ENCODE measurements at places on chromosomes 1 and 21. TPM values are rescaled to one million over a fixed set of nuclear protein-coding genes. Genes with fewer than 3 reads are reported as not detected.

- H3K27me3 ChIP-seq, result no peaks in the 10 kb centered on the region
- DNase-seq, result no peak
- H3K27ac ChIP-seq, result no peak overlapping the region
- no peaks in the 10 kb centered on the region for H3K4me1 ChIP-seq
Measured at GRCh38 chr1:125064481-125064880, 3879.7 kb downstream of the SRGAP2C start.

The TMEM81 gene
- polyA plus RNA-seq, result 1.3 TPM

DNA sequence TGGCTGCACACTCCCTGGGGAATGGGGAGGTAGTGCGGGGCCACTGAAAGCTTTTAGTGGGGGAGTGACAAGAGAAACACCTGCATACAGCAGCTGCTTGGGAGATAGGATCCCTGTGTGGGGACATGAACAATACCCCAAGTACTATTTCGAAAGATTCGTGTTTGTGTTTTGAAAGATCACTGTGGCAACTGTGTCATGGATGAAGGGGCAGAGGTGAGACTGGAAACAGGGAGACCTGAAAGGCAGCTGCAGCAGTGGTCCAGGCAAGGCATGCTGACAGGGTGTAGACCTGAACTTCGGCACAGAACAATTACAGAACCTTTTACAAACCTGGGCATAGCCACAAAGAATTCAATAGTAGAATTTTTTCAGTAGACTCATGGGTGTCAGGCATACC, 32.9 kb downstream of the TENT5C start:
- no peaks in the 10 kb centered on the region for H3K27me3 ChIP-seq
- H3K27ac ChIP-seq, result no peak overlapping the region
- no peaks in the 10 kb centered on the region for H3K36me3 ChIP-seq
- no peak overlapping the region for H3K4me3 ChIP-seq
- DNase-seq, result no peak

GRCh38 chr1:172936088-172936645, 114.6 kb downstream of the TNFSF18 start:
- H3K27ac ChIP-seq, result no peak overlapping the region
- no peak for DNase-seq
- no peak overlapping the region for H3K4me3 ChIP-seq

The TMEM52 gene
- 30.2 TPM for polyA plus RNA-seq

DNA sequence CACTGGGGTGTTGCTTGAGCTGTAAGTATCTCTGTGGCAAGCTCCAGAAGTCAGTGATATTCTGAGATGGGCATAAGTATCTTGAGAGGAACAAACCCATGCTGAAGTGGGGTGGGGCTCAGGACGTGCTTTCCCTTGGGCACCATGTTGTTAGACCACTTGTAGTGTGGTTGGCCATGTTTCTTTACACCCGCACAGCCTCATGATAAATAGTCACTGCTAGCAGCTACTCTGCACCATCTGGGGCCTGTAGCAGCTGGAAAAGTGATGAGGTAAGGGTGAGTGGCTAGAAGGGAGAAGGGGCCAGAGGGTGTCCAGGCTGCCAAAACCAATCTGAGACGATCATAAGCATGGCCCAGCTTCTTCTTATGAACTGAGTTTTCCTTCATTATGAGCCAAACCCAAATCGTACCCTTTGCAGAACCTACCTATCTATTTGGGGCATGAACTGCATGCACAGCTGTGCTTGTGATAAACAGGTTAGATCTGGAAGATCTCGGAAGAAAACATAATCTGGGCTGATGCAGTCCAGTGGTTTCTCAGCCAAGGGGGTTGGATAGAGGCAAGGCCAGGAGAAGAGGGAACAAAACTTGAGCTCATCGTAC, 91.9 kb upstream of the IRF2BP2 start:
- DNase-seq, result no peak
- no peaks in the 10 kb centered on the region for H3K36me3 ChIP-seq
- no peak overlapping the region for H3K27ac ChIP-seq
- no peaks in the 10 kb centered on the region for H3K4me1 ChIP-seq

All from H1 (cell line).